Kasumi-1 (cell line): ENCODE measurements at places on chromosomes 4 and X.
A peak's percentile ranks its signal among the peaks of the same experiment; 100 is the strongest.

GRCh38 chrX:139974471-139974870 is 9.2 kb upstream of the CXorf66 start:
- no peak for DNase-seq

DNA sequence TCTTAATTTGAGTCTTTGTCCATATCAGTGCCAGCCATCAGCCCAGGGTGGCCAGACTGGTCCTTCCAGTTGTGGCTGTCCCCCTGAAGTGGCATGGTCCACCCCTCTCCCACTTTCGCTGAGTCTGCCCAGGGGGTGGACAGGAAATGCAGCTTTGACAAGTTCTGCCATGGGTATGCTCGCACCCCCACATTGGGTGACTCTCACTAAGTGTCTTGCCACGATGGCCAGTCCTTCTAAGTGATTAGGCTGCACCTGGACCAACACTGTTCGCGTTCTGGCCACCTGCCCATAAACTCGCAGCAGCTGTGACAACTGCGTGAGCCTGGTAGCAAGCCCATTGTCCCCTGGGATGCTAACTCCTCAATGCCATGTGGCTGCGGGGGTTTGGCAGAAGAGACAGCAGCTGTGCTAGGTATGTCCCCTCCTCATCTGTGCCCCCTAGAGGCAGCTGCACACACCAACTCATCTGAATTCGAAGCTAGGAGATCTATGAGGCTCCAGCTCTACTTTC is 10.0 kb upstream of the LNX1 start:
- peak; percentile 95 for DNase-seq

DNA sequence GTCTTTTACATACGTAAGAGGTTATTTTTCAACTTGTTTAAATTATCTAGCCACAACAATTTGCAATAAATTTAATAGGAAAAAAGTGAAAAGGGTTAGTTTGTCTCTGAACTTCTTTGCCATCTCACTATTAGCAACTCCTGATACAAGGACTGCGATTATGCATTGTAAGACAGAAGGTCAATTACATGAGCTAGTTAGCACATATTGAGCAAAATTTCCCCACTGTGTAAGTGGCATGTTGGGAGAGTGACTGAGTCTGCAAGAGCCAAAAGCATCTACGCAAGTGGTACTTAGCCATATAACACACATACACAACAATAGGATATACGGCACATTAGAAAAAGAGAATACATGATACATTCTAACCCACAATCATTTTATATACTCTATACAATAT is 927.2 kb downstream of the STPG2 start:
- no peak for DNase-seq

DNA sequence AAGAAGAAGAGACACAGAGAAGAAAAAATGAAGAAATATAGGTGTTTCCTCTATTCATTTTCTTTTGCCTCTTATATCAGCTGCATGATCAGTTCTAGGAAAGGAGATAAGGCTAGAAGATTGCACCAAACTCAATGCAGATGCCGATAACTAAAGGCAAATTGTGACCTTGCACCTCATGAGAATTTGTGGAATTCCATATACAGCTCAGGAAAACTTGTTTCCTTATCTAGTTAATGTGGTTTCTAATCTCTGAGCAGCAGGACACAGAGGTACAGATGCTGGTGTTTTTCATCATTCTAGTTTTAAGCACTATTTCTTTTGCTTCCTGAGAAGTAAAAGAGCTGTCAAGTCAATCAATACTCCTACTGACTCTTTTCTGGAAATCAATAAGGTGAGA is 104.6 kb upstream of the NWD2 start:
- no peak for DNase-seq

DNA sequence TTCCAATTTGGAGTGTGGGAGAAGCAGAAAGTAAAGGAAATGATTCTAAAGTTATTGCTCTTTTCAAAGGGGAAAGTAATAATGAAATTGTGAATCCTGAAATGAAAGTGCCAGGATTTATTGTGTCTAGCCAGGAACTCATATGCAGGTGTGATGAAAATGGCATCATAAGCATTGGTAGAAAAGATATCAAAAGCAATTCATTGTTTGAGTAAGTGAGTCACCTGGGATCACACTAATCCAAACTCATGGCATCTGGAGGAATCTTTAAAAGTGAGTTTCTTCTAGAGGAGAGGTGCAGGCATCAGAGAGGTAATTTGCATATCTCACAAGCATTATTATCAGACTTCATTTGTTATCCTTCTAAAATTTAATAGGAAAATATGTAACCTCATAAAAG is 84.7 kb downstream of the LARP7 start:
- no peak for DNase-seq

DNA sequence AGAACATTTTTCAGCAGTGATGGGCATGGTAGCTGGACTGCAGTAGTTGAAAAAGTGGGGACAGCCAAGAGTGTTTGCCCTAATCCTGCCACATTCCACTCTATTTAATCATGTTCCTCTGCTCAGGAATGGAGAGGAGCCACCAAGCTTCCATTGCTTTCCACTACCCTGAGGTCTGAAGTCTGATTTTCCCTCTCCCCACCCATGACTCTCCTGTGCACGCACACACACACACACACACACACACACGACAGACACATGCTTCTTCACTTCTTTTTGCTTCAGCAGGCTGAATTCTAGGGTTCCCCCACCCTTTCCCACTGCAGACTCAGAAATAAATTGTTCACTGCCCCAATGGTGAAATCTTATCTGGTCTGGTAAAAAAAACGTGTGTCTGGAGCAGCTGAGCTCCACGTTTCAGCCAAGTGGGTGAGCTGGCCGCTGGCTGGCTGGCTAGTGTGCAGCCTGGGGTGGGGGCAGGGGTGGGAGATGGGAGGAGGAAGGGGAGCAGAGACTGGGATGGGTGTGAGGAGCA is 142.7 kb upstream of the NALF2 start:
- no peak for DNase-seq

GRCh38 chr4:8506006-8506372 is 65.4 kb downstream of the TRMT44 start:
- no peak for DNase-seq

DNA sequence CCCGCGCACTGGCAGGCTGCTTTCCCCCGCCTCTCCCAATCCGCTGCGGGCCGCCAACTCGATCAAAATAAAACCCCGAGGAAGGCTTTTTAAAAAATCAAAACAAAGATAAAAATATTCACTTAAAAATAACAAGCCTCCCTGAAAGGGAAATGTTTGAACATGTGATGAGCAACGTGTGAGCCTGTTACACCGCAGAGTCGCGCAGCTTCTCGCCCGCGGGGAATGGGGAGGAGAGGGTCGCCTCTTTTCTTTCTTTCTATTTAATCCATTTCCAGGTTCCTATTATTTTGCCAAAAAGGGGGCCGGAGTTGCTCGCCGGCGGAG is 326.0 kb upstream of the F9 start:
- no peak for DNase-seq

DNA sequence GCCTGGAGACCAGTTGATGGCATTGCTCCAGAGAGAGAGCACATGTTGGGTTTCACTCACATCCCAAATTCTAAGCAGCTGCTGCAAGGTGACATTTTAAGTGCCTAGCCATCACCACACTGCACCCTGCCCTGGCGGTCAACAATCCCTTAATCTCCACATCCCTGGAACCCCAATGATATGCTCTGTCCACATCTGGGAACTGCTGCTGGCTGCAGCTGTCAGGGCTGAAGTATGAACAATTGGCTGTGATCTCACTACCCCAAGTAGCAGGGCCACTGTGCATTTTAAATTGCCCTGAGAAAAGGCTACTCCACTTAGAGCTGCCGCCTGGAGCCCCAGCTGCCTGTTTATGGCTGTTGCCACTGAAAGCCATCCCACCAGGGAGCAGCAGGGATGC is 190.6 kb downstream of the ACTRT1 start:
- no peak for DNase-seq

GRCh38 chrX:13901354-13901753 is 84.5 kb upstream of the GPM6B start:
- DNase-seq, result no peak
